ENCODE measurements at places on chromosomes 2 and 18.

GRCh38 chr2:2886922-2887321 is 490.7 kb downstream of the EIPR1 start:
- no peak for DNase-seq

GRCh38 chr18:23844991-23845680 is 155.9 kb downstream of the LAMA3 start:
- peak; percentile 67 for DNase-seq

GRCh38 chr2:222592176-222592575 is 63.7 kb downstream of the FARSB start:
- DNase-seq, result no peak

DNA sequence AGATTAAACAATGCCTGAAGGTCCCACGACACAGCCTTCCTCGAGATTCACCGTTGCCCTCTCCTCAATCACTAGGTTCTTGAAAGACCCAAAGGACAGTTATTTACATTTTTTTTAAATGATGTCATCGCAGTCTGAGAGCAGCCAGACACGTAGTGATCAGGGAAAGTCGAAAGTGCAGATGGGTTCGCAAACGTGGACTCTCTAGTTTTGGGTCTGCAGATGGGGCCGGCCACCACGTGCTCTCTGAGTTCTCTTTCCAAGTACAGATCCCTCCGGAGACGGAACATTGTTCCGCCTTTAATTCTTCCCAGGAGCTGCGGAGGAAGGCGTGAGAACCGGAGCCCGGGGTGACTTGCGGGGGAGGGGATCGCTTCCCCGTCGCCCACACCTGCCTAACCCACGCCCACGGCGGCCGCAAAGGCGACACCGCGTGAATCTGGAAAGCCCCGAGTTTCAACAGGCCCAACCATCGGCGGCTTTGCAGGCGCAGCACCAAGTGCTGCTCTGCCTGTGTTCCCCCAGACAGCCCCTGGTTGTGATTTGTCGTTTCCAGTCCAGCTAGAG is 54.3 kb downstream of the PKDCC start:
- no peak for DNase-seq

GRCh38 chr2:196181484-196181883 is 10.1 kb upstream of the STK17B start:
- DNase-seq, result no peak

- no peak for DNase-seq
These were observed 130.7 kb upstream of the FSIP2 start for GRCh38 chr2:185607945-185608344.

GRCh38 chr2:237497009-237497837 is 10.2 kb downstream of the MLPH start:
- no peak for DNase-seq

DNA sequence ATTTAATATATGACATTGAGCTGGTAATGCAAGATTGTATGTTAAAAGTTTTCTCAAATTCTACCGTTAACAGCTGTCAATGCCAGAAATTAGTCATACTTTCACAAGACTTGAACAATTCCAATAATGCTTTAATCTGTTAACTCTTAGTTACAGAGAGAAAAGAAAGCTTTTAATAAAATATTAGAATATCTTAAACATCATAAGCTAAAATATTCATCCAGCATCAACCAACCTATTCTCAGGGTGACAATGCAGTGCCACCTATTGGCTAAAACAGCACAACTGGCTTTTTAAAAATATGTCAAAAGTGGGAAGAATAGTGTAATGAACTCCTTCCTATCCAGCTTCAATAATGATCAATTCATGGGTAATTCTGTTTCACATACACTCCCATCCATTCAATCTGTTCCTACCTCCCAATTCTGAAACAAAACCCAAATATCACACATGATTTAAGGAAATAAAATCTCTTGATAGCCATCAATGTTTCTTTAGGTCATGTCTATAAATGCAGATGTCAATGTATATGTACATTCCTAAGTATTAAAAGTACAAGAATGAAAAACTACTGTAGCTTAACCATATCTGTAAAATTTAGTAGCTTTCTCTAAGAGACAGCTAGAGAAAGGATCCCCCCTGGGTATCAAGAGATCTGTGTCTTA is 79.8 kb upstream of the CCDC141 start:
- DNase-seq, result no peak

GRCh38 chr18:48902023-48902855 is 48.5 kb downstream of the SMAD7 start:
- DNase-seq, result peak; percentile 78

DNA sequence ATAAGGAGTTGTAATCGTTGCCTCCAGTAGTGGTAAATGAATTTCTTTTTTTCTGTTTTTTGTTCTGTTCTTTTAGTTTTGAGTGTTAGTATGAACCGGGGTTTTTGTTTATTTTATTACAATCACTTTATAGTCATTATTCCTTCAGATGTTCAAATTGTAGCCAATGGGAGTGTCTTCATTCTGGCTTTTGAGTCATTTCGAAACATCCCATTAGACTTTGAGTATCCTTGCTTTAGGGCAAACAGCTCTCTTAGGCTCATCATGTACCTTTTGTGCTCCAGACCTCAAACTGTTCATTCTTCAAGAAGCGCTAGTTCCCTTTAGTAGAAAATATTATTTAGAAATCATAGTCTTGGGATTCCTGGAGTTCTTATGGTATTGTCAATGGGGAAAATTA is 54.2 kb upstream of the PAX3 start:
- no peak for DNase-seq

DNA sequence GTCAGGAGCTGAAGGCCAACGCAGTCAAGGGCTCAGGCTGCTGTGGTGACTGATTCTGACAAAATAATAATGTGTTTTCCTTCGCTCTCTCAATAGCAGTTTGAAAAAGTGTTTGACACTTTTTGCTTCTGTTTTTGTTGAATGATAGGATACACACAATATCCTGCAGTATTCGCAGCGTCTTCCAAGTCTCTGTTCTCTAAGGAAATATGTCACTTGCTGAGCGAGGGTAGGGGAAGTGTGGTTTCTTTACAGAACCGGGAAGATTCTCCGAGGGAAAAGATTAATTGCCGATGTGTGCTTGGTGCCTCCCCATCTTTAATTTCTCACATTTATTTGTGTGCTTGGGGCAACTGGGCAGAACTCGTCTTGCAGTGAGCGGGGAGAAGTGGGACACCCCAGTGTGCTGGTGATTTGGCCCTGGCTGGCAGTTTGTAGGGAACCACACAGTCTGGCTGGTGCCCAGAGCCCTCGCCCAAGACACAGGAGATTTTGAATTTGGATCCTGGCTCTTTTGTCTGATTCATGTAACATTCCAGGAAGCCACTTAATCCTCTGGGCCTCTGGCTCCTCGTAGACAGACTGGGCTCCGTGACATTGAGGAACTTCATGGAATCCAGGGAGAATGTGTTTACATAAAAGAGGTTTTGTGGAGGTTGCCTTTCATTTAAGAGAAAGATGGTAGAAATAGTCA is 169.4 kb downstream of the LDLRAD4 start:
- no peak for DNase-seq

DNA sequence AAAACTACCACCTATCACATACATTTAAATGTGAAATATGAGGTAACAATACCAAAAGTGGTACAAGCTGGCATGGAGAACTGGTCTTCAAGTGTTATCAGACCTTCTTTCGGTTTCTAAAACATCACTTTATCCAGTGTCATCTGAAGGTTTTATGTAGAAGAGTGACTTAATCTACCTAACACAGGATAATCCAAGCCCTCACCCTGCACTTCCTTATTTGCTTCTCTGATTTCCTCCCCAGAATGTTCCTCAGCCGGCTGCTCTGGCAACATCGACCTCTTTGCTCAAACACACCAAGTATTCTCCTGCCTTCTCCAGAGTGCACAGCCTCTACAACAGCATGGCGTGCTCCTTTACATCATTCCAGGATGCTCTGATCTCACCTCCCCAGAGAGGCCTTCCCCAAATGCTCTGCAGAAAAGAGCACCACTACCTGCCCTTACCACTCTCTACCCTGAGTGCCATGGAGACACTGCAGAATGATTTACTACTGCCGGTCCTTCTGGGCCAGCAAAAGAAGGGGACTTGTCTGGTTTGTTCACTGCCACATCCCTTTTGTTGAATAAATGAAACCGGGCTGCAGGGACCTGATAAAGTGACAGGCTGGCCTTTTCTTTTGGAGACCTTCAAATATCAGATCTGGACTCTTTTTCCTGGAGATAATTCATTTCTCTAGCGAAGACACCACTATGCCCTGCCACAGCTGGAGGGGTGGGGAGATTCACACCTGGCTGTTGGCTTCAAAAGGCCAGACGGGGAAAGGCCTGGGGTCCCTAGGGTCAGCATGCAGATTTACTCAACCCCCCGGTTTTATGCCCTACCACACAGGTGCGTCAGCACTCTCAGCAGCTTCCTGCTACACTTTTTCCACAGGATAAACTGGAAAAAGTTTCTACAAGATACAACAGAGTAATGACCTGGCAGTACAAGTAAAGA is 42.0 kb downstream of the TTR start:
- DNase-seq, result no peak

- no peak for DNase-seq
These were observed 36.1 kb downstream of the SLC40A1 start for GRCh38 chr2:189544318-189545042.

DNA sequence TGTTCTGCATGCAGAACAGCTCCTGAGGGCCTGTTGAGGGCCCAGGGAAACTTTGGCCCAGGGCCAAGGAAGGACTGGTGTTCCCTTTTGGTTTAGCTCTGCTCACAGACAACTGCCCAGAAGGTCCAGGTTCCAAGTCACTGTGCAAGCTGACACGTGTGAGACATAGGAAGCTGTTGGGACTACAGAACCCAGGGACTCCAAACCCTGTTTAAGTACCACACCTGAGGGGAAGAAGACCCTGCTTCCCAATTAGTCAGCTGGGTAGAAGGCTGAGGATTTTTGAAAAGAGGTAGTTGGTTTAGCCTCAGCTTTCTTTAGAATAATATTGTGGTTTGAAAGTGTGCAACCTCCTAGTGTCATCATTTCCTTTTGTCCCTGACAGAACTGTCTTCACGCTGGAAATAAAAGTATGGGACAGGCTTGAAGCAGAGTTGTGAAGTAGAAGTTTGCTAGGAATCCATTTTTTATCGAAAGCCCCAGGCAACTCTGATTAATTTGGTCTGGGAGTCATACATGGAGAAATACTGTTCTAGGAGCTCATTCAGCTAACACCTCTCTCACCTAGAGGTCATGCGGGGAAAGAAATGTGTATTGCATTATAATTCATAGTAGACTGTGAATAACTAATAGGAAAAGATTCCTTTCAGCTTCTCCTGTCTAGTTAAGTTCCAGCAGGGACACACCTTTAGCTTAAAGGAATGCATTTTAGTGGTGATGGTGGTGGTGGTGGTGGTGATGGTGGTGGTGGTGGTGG is 19.9 kb upstream of the IL1RL1 start:
- no peak for DNase-seq

- DNase-seq, result no peak
These were observed 306.4 kb downstream of the RBM43 start for GRCh38 chr2:150955231-150955630.

- DNase-seq, result peak; percentile 91
These were observed 134.0 kb upstream of the MGAT5 start for GRCh38 chr2:134119713-134120405.

- DNase-seq, result no peak
These were observed 140.8 kb downstream of the TTN start for GRCh38 chr2:178666458-178666857.

GRCh38 chr18:62777814-62778213 is 62.5 kb downstream of the PHLPP1 start:
- no peak for DNase-seq

GRCh38 chr2:106160786-106161261 is 33.3 kb downstream of the UXS1 start:
- no peak for DNase-seq

GRCh38 chr2:96952976-96953610 is 33.3 kb downstream of the FAM178B start:
- DNase-seq, result no peak

- DNase-seq, result no peak
These were observed 28.4 kb downstream of the OTX1 start for GRCh38 chr2:63078852-63079606.

DNA sequence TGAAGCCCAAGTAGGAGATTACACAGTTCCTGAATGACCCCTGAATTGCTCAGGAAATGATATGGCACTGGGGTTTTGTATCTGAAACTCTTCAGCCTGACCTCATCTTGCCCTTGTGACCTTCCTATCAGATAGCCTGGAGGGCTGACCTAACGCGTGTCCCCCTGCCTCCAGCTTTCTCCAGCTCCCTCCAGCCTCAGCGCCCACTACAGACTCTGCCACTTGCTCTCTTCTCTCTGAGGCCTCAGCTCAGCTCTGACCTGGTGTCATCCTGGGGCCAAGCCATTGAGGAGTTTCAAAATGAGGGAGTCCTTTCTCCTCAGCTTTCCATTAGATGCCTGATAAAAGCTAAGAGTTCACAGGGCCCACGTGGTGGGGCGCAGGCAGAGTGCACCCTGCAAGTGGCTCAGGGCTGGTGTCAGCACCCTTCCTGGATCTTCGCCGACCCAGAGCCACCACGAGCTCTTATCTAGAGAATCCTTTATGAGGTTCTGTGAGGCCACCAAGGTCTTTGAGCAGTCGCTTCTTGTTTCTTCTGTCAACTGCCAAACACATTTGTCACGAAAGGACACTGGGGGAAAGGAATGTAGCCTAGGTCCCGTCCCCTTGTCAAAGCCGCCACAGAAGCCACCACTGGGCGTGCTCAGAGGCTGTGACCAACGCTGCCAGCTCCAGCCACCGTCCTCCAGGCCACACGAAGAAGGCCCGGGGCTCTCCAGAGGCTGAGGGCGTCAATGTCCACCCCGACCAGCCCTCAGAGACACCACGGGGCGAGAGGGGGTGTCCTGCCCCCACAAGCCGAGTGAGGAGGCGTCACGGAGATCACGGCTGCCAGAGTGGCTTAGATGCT is 131.3 kb upstream of the GPC1 start:
- DNase-seq, result no peak

GRCh38 chr2:172513935-172514586 is 41.8 kb upstream of the PDK1 start:
- DNase-seq, result no peak

GRCh38 chr2:232477751-232478510 is 9.7 kb downstream of the ECEL1 start:
- DNase-seq, result no peak

GRCh38 chr2:189702071-189702470 is 27.6 kb downstream of the ANKAR start:
- no peak for DNase-seq

DNA sequence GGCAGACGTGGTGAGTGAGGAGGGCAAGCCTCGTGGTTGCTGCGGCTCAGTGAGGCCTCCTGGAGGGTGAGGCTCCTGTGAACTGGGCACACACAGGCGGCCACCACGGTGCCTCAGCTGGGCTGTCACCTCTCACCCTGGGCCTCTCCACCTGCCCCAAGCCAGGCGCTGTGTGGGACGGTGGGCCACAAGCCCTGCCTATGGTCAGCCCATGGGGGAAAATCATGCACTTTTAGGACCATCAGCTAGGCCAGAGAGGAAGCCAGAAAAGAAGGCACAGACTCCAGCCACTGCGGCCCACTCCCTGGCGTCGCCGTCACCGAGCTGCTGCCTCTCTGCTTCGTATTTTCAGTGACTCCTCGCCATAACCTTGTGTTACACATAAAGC is 28.5 kb upstream of the HS6ST1 start:
- DNase-seq, result no peak

All from LoVo (cell line).